ENCODE measurements at places on chromosomes 4 and X.

DNA sequence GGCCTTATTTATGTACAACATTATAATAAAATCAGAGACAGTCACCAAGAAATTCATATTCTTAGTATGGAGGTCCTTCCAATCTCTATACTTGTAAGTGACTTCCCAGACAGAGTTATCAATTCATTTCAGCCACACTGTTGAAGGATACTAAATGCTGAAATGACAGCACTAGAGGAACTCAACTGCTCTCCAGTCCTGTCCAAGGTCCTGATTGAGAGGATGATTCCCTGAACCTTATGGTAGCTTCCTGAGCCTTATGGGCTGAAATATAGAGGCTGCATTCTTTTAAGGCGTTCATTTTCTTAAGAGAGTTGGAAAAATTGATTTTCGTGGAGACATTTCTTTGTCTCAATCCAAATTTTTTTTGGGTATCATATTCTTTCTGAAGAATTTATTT is 205.9 kb downstream of the TLL1 start:
- DNase-seq = no peak

DNA sequence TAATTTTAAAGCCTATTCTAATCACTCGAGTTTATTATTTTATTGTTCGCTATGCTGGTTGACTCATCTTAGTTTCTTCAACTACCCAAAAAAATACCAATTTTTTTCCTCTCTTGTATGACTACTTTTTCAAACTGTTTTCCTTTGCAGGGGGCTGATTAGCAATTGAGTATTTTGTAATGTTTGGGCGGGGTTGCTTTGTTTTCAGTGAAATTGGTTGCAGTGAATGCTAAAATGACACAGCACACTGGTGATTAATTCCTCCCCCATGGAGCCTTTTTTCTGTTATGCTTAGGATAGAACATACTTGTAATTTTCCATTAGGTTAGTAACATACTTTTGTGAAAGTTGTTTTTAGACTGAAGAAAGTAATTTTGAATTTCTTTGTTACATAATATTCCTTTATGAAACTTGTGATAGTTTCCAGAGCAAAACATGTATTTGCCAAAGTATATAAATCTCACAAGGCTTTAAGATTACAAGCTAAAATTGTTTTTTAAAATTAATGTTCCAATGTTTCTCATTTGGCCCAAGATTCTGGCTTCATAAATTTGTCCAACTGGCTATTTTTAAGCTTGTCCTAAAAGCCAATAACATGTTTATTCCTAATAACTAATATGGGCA is 120.4 kb downstream of the CHIC1 start:
- no peak for DNase-seq

GRCh38 chr4:2077537-2078460 is 18.7 kb downstream of the NAT8L start:
- no peak for DNase-seq

GRCh38 chr4:106738121-106738520 is 298.0 kb downstream of the DKK2 start:
- DNase-seq = no peak

DNA sequence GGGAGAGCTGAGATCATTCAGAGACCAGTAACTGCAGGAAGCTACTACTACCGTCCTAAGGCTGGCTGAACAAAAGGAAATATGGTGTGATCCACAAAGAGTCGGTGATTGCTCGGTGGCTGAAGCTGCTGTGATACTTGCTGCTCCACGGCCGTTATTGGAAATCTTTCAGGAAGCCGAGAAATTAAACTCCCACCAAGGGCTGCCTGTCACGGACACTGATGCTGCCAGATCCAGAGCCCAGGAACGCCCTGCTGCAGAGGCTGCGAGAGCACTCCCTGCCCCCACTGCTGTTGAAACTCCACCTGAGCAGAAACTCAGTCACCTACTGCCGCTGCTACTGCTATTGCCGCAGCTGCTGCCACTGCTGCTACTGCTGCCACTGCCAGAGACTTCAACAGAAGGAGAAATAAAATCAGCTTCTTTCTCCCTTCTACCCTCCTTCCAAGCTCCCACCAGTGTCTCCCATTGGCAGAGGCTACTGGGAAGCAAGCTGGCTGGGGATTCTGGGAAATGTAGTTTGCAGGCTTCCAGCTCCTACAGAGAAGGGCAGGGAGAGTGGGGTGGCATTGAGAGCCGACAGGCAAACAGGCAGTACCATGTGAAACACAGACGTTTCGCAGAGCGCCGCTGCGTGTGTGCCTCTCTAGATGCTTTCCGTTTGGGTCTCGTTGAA is 126.0 kb upstream of the ENPP6 start:
- DNase-seq = no peak

DNA sequence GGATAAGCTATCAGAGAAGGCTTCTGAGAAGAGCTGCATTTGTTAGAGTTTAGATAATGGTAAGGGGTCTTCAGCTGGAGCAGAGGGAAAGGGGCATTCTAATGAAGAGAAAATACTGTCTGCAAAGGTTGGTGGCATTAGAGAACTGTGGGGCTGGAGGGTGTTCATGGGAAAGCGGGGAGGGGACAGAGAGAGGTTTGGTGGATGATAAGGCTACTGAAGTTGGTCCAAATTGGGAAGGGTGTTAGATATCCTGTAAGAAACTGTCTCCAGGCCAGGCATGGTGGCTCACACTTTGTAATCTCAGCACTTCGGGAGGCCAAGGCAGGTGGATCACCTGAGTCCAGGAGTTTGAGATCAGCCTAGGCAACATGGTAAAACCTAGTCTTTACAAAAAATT is 59.9 kb downstream of the AFF1 start:
- no peak for DNase-seq

GRCh38 chrX:16023790-16024734 is 99.3 kb upstream of the GRPR start:
- no peak for DNase-seq

GRCh38 chrX:110419512-110419911 is 60.9 kb downstream of the RTL9 start:
- DNase-seq = no peak

GRCh38 chrX:4181782-4182407 is 468.4 kb upstream of the PRKX start:
- no peak for DNase-seq

DNA sequence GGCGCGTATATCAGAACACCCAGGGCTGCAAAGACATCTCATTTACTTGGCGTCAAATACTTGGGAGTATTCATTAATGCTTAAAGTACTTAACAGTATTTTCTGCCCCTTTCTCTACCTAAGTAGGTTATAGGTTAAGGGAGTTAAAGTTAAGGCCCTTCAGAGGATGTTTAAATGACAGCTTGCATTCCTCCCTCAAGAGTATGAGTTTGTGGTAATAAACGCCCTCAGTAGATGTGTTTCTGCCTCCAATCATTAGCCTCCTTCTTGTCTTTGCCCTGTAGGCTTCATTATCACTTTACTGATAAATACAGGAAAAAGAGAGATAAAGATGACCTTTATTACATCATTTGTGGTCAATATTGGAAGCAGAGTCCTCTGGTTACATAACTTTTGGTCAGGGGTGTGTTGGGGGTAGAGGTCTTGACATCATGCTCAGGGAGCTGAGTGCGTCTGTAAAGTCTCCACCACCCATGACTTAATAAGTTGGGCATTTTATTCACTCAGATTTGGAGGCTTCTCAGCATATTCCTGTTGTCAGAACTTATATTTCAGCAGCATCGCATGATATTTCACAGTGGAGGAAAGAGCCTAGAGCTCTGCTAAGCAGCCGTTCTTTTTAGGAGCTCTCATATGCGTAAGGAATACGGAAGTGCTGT is 145.9 kb downstream of the CPE start:
- no peak for DNase-seq

- DNase-seq = no peak
Measured at GRCh38 chr4:149552601-149553000, 263.0 kb downstream of the IQCM start.

- DNase-seq = peak; percentile 45
Measured at GRCh38 chrX:118459494-118459893, 36.1 kb upstream of the DOCK11 start.

- no peak for DNase-seq
Measured at GRCh38 chr4:30962939-30963338, 242.8 kb downstream of the PCDH7 start.

- no peak for DNase-seq
Measured at GRCh38 chrX:121903961-121904360, 856.6 kb downstream of the GLUD2 start.

DNA sequence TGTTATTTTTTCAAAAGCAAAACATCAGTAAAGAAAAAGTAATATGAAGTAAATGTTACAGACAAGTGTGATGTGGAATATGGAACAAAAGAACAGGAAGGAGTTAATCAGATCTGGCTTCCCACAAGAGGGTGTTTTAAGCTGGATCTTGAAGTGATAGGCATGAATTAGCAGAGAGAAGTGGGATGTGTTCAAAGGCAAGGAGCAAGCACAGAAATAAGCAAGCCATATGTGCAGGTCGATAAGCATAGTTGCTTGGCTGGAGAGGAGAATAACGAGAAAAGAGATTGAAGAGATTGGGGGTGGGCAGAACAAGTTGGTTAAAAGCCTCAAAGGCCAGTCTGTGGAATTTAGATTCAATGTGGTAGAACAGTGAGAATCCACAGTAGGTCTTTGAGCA is 60.9 kb upstream of the PRPS1 start:
- DNase-seq = no peak

- DNase-seq = no peak
Measured at GRCh38 chr4:35591035-35591434, 653.3 kb downstream of the ARAP2 start.

- DNase-seq = no peak
Measured at GRCh38 chr4:57110640-57111511, 691 bp upstream of the IGFBP7 start.

GRCh38 chrX:136764206-136764605 is 16.5 kb downstream of the ARHGEF6 start:
- DNase-seq = no peak

GRCh38 chr4:25535278-25535677 is 120.4 kb upstream of the SLC34A2 start:
- no peak for DNase-seq

DNA sequence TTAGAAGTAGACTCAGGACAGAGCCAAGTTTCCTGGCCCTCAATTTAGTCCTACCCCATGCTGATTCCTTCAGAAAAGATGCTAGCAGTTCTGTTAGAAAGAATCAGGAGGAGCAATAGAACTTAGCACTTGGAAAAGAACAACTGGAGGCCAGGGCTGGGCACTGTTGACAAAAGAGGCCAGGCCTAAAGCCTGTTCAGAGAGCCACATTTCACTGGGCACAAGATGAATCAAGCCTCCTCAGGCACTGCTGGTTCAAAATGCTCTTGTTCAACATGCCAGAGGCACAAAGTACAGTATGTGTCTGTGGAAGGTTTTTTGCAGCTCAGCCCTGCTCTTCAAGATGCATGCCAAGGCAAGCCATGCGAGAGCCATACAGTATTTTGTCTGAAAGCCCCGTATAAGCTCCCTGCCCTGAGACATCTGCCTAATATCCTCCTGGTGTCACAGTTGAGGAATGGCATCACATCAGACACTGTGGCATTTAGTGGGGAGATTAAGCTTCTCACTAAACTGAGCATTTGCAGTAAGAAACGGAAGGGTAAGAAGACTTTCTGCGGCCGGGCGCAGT is 53.7 kb downstream of the RASL11B start:
- DNase-seq = no peak

DNA sequence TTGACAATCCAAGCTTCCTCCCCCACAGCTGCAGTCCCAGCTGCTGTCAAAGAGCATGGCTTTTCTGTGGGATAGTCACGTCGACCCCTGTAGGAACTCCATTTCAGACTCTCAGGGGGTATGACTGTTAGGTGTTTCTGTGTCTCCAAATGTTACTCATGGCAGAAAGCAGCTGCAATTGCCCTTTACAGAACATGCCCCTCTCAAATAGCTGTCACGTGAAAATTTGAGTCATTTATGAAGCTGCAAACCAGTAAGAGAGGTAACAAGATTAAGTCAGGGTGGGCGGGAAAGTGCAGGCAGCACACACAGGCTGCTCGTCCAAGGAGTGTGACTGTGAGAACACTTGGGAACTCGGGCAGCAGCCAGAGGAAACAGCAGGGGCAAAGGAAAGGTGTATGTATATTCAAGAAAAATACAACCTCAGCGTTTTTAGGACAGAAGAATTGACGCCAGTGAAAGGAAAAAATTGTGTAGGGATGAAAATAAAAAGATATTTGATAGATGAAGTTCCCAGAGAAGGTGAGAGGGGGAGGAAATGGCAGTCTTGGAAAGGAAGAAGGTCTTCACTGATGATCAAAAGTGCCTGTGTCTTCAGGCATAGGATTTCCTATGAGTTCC is 66.5 kb upstream of the TMEM184C start:
- no peak for DNase-seq

- no peak for DNase-seq
Measured at GRCh38 chr4:98958065-98958464, 29.1 kb upstream of the EIF4E start.

DNA sequence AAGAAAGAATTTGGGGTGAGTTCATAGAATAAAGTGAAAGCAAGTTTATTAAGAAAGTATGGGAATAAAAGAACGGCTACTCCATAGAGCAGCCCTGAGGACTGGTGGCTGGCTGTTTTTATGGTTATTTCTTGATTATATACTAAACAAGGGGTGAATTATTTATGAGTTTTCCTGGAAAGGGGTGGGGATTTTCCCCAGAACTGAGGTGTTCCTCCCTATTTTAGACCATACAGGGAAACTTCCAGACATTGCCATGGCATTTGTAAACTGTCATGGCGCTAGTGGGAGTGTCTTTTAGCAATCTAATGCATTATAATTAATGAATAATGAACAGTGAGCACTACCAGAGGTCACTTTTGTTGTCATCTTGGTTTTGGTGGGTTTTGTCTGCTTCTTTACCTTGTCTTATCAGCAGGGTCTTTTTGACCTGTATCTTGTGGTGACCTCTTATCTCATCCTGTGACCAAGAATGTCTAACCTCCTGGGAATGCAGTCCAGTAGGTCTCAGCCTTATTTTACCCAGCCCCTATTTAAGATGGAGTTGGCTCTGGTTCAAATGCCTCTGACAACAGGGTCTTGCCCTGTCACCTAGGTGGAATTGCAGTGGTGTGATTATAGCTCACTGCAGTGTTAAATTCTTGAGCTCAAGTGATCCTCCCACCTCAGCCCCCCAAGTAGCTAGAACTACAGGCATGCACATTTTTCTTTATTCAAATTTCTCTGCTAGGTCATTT is 27.1 kb downstream of the RAPGEF2 start:
- DNase-seq = no peak

GRCh38 chr4:107818301-107818910 is 6.3 kb upstream of the SGMS2 start:
- DNase-seq = no peak

DNA sequence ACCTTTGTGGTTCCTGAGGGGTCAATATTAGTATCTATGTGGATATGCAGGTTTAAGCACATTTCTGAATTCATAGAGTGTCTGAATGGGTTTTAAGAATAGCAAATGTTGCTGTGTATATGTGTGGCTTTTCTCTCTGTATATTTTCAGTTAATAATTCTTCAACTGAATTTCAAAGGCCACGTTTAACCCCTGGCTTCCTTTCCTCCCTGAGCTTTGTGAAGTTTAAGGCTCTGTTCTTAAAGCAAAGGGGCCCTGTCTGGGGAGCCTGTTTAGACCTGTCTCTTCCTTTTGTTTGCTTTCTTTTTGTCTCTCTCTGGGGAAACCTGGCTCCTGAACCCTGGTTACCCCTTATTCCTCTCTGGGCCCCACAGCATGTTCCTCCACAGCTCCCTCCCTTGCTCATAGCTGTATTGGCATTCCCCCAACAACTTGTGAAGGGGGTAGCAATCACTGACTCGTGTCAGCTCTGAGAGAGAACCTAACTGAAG is 139.1 kb downstream of the COL4A6 start:
- DNase-seq = no peak
